ENCODE measurements at places on chromosomes 1 and 21.

GRCh38 chr1:67627906-67628305, 57.1 kb upstream of the GADD45A start:
- no peak for DNase-seq

- DNase-seq: no peak
Observed at GRCh38 chr1:63798284-63798683, 24.5 kb downstream of the ROR1 start.

DNA sequence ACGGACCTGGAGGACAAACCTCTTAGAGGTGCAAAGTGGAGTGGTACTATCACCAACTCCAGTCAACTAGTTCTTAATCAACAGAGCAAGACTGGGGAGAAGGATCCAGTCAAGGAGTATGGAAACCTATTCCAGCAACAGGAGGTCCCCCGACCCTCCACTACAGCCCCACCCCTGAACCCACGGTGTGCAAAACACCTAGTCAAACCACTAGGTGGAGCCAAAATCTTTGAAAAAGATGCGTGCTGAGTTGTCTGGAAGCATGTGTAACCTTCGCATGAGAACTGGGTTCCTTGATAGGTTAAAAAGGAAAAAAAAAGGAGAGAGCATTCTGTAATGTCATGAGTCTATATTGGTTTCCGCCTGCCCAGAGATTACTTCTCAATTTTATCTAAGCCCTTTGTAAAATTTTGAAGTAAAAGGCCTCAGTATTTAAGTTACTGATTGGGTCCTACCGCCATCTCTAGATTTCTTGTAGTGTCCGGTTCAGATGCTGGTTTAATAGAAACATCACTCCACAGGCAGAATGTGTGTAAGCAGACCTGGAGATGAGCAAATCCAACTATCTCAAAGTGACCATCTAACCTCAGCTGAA, 81.9 kb upstream of the HAO2 start:
- DNase-seq: peak; percentile 18

GRCh38 chr1:96992871-96993270, 271.3 kb downstream of the PTBP2 start:
- DNase-seq: peak; percentile 31

DNA sequence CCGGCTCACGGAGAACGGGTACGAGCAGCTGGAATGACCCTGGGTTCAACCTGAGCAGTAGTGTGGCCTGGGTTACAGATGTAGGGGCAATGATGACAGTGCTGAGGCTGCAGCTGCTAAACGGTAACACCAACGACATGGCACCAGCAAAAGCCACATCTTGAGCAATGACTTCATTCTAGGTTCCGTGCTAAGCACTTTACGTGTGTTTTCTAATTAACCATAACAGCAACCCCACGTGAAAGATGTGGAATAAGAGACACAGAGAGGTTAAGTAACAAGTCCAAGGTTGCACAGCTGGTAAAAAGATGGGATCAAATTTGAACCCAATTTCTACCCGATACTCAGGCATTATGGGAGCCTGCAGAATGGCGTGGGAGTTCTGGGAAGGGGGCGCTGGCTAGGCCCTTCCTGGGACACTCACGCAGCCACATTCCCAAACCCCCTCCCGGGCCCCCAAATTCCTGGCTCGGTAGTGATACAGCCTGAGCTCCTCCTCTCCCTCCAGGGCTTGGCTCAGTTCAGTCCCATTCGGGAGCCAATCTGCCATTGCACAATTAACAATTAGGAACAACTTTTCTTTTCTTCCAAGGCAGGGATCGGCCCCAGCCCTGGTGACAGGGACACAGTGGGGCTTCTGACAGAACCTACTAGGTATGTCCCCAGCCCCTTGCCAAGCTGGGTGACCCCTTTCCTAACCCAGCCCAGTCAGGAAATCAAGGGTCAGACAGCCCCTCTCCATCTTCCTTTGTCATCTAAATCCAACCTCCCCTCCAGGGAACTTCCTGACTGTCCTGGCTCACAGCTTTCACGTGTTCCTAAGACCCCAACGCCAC, 23.8 kb upstream of the ECE1 start:
- DNase-seq: peak; percentile 56

DNA sequence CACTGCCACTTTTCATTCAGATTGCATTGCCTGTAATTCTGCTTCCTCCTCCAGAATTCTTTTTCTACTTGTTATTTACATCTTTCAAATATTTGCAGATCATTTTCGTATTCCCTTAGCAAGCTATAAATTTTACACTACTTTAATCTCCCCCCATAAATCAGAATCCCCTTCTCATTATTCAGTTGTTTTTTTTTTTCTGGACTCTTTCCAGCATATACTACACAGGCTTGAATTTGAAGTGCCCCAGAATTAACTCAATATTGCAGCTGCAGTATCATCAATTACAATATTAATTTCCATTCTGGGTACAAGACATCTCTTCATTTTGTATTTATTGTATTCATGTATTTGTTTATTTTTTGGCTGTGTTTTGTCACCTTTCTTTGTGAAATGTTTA, 1494.3 kb downstream of the AMY1C start:
- no peak for DNase-seq

- DNase-seq: no peak
Observed at GRCh38 chr1:37020653-37021277, 13.6 kb downstream of the GRIK3 start.

- no peak for DNase-seq
Observed at GRCh38 chr1:154012129-154012528, 21.6 kb downstream of the RPS27 start.

GRCh38 chr1:67019121-67019520, 34.8 kb downstream of the SLC35D1 start:
- DNase-seq: no peak

GRCh38 chr1:150906329-150906728, 19.4 kb downstream of the CTXND2 start:
- DNase-seq: no peak

DNA sequence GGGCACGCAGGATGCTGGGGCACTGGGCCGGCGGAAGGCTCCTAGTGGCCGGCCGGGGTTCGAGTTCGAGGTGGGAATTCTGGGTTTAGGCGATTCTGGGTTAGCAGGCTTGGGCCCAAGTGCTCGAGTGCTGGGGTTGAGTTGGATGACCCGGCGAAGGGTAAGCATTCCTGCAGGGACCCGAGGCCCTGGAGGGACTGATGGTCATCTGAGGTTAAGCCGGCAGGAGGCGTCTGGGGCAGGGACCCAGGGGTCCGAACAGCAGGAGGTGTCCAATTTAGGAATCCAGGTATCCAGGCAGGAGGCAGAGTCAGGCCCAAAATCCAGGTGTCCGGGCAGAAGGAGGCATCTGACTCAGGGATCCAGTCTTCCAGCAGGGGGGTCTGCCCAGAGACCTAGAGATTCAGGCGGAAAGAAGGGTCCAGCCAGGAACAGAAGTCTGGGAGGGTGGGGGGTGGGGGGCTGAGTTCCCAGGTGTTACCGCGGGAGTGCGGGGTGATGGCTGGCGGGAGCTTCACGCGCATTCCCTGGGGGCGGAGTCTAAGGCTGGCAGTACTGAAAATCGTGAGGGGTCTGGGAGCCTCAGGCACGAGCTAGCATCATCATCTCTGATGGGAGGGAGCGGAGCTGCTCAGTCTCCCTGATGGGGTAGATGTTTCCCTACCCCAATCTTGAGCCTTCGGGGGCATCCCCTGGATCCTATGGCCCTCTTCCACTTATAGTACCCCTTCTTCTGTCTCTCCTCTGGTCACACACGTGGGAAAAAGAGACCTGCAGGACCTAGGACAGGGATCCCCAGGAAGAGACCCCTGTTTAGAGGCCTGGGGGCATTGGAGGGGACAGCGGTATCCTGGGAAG, 585 bp downstream of the GPR3 start:
- DNase-seq: no peak

GRCh38 chr1:100320311-100321099, 31.8 kb upstream of the CDC14A start:
- DNase-seq: no peak

GRCh38 chr1:99347041-99347684, 82.9 kb downstream of the PLPPR4 start:
- no peak for DNase-seq

DNA sequence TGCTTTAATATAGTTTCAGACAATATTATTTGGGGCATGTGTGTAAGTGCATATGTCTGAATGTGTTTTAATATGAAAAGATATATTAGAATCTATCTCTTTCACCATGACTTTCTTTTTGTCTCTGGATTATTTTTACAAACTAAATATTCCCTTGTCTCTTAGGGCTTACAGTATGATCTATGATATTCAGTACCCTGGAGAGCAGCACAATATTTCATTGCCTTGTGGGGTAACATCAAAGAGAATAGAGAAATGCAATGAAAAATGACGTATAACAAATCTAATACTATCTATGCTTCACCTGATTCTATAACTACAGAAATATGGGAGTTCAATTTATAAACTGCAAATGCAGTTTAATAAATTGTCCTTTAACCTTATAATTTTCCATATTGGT, 2084.5 kb downstream of the MRPL39 start:
- no peak for DNase-seq

DNA sequence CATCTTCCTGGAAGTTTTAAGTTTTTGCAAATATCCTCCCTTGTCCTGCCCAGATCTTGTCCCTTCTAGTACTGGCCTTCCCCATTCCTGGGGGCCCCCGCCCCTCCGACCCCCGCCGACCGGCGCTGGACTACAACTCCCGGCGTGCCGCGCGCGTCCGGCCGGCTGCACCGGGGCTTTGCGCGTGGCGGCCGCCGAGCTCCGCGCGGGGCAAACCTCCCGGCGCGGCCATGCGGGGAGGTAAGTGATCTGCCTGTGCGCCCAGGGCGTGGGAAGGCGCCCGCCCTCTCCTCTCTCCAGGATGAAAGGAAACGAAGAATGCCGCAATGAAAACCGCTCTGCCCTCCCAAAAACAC, 3.2 kb upstream of the SAMD13 start:
- peak; percentile 47 for DNase-seq

GRCh38 chr1:85146972-85147359, 53.9 kb downstream of the SYDE2 start:
- DNase-seq: no peak

DNA sequence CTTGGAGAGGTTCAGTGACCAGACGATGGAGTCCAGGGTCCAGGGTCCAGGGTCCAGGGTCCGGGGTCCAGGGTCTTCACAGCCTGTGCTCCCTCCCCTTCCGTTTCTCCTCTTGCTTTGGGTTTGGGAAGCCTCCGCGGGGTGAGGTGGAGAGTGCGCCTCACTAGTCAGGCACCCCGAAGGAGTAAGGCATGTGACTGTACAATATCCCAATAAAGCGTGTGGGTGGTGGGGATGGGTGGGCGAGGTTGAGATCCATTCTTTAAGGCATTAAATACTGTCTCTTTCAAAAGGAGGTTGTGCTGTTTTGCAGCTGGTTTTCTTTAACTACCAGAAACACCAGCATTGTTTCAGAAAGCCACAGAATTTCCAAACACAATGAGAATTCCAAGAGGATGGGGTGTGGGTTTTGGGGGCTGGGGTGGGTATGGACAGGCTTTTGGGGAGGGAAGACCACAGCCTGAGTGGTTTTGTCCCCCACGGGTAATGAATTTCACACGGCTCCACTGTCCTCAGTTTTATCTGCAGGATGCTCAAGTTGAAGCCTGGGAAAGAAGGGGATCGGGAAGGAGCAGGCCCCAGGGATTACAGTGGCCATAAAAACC, 65.7 kb downstream of the KIF26B start:
- no peak for DNase-seq

DNA sequence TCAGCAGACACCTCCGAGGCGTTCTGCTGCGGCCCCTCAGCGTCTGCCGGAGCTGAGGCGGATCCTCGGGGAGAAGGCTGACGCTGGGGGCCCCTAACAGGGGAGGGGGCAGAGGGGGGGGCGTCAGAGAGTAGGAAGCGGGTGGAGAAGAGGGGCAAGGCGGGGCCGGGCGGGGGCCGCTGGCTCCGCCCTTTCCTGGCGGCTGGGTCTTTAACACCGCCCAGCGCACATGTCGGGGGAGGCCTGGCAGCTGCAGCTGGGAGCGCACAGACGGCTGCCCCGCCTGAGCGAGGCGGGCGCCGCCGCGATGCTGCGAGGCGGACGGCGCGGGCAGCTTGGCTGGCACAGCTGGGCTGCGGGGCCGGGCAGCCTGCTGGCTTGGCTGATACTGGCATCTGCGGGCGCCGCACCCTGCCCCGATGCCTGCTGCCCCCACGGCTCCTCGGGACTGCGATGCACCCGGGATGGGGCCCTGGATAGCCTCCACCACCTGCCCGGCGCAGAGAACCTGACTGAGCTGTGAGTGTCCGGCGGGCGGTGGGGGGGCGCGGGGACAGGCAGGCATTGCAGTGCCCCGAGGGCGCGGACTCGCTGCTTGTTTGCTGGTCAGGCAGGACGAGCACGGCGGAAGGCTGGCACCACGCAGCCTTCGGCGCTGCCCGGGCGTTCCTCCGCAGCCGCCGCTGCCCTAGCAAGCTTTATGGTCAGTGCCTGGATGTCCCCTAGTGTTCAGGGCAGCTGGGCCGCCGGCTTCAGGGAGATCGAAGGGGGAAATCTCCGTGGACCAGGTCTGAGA, at the start of gene NTRK1:
Gene NTRK1, plus strand, starts transcription at position 238 of the 796 bp plus-strand sequence. Its CDS starts 70 bp downstream, at position 308.
- no peak for DNase-seq

DNA sequence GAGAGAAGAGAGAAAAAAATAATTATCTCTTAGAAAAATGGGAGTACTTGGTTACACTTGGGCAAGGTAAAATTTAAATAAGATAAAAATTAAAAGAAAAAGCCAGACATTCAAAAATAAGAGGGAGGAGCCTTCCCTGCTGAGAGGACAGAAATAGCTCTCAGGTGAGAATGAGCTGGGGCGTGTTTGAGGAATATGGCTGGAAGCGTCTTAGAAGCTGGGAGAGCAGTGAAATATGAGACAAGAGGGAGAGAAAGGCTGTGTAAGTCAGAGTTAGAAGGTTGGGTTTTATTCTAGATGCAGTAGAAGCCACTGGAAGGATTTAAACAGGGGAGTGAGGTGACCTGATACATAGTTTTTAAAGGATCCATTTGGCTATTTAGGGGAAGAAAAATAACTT, 154.2 kb upstream of the L1TD1 start:
- DNase-seq: no peak

DNA sequence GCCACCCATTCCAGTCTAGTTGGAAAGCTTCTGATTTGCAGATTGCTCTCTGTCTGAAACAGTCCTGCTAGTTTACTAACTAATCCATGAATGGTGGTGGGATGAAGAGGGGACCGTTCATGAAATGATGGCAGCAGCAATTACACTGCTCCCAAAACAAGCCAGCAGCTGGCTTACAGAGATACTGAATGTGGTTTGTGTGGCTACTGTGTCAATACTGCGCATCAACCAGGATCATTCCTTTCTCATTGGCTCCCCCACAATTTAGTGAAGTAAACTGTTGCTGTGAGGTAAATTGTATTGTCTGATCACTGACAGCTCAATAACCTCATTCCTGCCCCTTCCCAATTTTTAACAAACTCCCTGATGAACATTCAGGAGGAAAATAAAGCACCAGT, 191.3 kb upstream of the LMO4 start:
- no peak for DNase-seq

DNA sequence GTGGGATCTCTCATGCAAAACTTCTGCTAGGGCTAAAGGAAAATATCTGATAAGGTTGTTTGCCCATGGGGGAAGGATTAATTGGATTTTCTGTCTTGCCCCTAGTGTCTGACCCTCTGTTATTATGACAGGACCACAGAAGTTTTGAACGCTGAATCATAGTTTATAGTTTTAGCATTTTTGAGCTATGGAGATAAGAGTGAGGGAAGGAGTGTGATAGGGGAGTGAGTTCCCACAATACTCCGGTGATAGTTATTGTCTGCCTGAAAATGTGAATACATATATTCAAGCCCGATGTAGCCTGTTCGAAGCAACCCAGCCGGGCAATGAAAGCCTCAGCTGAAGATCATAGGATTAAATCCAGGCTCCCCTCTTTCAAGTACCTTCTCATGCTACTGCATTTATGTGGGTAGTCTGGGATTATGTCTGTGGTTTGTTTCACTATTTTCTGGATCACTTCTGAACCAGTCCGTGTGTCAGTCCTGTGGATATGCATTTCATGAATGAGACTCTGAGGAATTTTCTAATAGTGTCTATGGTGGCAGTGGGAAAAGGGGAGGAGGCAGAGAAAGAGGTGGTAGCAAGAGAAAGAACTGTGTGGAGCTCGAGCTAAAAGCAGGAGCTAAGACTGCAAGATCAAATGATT, 258.7 kb downstream of the DISC1 start:
- no peak for DNase-seq
